ENCODE measurements at places on chromosomes 3 and 15.

GRCh38 chr15:41982133-41982930, 10.0 kb upstream of the EHD4 start:
- ATAC-seq, result no peak

- ATAC-seq, result no peak
Observed at GRCh38 chr3:80006315-80006714, 238.5 kb upstream of the ROBO1 start.

DNA sequence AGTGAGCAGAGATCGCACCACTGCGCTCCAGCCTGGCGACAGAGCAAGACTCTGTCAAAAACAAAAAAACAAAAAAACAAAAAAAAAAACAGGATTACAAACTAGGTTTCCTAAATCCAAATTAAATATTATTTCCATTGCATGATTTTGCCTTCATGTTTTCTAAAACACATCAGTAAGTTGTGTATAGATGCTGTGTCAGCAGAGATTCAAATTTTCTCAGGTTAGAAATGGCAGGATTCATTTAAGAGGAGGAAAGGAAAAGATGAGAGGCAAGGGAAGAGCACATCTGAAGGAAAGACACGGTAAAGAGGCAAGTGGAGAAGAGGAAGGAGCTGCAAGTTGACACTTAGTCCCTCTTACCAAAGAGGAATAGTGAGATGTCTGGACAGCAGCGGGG, 51.8 kb upstream of the PPARG start:
- ATAC-seq, result no peak

- no peak for ATAC-seq
Observed at GRCh38 chr15:42992626-42993025, 72.0 kb upstream of the TTBK2 start.

DNA sequence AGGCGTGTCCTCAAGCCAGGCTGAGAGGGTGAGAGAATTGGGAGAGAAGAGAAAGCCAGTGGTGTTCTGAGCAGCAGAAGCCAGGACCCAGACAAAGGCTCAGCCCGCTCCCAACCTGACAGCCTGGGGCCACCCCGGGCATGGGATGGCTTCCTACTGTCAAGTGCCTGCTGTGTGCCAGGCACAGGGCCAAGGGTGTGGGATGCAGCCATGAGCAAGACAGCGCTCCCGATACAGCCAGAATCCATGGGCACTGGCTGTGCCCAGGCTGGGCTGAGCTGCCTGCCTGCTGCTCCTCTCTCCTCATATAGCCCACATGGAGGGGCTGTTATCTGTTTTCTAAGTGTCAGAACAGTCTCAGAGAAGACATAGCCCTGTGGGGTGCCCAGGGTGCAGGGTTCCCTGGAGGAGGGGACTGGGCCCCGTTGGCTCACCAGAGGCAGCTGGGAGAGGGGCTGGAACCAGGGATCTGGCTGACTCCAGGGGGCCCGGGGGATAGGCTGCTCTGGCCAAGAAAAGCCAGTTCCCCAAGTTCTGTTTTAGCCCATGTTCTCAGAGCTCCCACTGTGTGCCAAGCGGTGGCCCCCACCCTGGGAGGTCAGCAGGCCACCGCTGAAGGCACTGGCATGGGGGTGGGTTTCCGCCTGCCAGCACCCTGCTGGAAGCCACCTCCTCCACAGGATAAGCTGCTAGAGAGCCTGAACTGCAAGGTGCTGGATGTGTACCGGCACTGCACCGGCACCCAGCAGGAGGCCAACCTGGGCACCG, 39.0 kb downstream of the CFAP100 start:
- ATAC-seq, result peak; percentile 33

DNA sequence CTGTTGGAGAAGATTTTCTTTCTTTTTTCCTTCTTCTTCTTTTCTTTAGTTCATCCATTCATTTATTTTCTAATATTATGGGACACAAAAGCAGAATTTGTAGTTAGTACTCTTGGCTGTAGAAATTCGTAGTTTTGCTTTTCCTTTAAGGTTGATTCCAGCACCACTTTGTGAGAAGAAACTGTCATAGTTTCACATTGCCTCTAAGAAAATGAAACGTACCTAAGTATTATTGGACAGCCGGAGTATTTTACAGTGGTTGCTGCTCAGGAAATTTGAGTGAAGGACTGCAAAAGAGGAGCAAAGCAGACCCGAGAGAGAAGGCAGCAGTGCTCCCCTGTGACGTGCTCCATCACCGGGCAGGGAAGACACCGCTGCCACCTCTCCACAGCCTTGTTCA, 48.1 kb downstream of the PLCL2 start:
- no peak for ATAC-seq

DNA sequence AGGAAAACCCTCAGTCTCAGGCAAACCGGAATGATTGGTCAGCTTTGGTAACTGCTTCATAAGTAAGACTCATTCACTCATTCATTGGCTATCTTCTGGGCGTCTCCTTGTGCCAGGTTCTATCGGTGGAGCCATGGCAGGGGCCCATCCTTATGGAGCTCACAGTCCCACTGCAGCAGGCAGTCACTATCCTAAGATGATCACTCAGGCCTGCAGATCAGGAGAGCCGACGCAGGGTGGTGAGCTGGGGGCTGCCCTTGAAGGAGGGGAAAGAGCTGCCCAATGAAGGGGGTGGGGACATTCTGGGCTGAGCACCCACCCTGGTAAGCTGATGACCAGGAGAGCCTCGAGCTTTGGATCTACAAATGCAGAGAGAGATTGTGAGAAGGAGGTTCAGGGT, 20.5 kb upstream of the FGD5 start:
- no peak for ATAC-seq

GRCh38 chr3:25037049-25037547, 391.0 kb upstream of the RARB start:
- no peak for ATAC-seq

DNA sequence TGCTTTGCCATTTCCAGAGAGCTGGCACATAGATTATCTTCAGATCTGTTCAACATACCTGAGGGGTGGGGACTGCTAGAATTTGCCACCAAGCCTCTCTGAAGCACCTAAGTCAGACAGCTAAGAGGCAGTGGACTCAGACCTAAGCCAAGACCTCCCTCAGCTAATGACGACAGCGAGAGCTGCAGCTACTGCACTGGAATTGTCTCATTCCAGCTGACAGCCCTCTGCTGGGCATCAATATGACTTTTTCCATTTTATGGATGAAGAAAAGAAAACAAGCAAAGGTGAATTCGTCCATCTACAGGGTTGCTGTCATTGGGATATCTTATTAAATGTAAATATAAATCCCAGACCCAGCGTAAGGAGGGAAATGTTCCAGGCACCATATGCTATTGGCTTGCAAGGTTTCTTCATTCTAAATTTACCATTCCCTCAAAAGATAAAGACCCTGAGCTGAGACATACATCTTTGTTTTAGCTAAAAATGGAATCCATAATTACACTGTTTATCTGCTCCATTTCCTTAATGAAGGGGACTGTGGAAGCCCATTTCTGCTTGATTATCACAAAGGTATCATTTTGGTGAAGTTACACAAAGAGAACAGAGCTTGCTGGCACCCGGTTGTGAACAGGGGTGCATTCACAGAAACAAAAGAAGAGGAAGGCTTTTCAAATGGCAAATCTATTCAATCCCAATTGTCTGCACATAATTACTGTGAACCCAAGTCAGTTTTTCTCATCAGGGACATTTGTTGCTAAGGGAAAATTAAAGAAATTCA, 85.5 kb upstream of the LRTM1 start:
- ATAC-seq, result no peak

DNA sequence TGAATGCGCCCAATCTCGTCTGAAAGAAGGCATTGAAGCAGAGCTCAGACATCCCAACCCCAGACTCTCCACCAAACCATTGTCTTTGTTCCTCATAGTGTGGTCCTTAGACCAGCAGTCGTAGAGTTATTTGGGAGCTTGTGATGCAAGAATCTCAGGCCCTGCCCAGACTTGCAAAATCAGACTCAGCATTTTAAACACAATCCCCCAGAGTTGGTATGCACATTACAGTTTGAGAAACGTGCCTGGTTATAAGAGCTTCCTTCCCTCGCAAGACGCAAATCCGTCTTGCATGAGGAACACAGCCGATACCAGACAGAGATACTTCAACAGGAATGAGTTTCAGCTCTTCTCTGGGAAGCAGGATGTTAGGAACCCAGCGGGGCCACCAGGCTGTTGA, 38.9 kb upstream of the IREB2 start:
- ATAC-seq, result no peak

DNA sequence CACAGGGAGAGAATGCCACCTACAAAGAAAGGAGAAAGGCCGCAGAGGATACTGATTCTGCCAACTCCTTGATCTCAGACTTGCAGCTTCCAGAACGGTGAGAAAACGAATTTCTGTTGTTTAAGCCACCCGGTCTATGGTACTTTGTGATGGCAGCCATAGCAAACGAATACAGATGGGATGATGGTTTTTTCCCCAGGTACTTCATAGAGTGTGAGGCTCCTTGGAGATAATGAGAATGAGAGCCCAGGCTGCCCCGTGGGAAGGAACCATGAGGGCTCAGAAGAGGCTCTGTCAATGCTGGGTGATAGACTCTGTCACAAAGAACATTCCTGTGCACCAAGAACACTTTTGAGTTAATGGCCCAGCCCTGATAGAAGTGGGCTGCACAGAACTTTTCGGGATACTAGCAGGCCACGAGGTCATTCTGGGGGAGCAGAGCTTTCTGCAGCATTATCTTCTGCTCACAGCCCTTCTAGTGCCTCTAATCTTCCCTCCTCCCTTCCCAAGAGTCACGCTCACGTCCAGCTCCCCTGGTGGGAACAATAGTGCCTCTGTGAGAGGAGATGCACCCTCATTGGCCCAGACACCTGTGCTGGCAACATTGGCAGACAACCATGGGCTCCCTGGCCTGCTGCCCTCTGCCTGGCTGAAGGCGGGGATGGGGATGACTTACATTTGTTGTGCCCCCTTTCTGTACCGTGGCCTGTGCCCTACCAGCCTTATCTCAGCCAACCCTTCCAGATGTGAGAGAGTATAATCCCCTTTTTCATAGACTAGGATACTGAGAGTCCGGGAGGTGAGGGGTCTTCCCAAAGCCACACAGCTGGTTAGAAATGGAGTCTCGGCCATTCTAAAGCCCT, 5.2 kb upstream of the RLBP1 start:
- no peak for ATAC-seq

DNA sequence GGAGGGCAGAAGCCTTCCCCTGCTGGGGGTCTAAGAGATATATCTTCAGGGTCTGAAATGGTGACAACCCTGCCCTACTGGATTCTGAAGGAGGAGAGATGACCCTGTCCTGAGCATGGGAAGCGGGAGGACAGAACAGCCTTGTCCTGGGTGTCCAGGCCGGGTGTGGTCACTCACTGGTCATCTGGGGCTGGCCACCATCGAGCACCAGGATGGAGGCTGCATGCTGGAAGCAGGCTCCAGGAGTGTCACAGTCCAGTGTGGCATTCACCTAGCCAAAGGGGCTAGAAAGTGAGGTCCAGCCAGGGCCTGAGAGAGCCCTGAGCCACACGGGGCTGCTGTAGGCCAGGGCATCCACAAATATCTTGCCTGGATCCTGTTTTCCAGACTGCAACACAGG, 5.2 kb downstream of the CDHR4 start:
- ATAC-seq, result no peak

Measured in esophagus mucosa (tissue), 1 donor.